NCI-H1417 treated with DMSO at 0.1 percent for 48 hours (cell line): ENCODE measurements at places on chromosomes 12 and 14.

GRCh38 chr12:93762912-93763553 lies 85.9 kb downstream of the CRADD start:
- DNase-seq, result no peak

DNA sequence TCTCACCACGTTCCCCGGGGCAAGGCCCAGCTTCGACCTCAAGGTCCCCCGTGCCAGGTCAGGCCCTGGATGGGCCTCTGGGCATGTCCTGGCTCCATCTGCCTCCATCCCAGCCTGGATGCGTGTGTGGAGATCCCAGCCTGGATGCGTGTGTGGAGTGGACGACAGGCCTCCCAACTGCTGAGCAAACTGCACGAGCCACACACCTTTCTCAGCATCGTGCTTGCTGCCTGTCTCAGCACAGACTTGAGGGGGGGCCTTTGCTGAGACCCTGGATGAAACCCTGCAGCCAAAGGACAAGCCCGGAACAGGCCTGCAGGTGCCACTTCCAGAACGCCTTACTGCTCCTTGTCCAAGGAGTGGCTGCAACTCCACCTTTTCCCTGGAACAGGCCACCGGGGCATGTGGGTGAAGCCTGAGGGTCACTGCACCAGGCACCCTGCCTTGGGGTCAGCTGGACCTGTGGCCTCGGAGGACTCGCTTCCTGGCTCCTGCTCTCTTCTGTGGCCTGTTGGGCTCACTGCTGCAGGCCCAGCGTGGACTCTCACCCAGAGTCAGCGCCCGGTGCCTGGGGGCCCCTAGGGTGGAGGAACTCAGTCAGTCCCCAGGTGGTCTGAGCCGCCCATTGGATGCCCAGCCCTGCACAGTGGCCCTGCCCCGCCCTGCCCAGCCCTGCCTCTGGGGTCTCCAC lies 176.0 kb downstream of the KIF26A start:
- no peak for DNase-seq

DNA sequence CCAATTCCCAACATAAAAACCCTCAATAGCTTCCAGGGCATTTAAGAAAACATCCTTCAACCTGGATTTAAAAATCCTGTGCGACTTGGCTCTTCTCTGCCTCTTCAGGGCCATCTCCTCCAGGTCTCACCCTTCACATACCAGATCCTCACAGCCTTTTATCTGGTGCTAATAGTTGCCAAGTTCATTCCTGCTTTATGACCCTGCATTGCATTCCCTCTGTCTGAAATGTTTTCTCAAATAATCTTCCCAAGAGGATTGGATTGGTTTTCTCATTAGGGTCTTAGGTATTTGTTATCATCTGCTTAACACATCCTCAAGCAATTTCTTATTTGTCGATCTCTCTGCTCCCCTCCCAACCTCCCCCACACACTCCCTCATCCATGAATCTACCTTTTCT lies 832.0 kb downstream of the GALC start:
- no peak for DNase-seq

DNA sequence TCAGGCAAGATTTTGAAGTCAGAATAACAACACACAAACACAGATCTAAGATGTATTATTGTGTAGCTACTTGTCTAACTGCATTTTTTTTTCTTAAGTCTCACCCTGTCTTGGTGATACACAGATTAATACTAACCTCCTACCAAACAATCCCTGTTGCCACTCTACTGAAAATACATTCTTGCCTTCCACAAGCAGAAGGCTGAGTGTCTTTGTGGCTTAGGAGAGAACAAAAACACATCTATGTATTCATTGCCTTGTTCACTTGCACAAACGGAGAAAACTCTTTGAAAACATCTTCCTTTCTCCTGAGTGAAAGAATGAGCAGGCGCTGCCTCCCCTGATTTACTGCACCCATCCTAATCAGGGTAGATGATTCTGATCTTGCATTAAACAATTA lies 642.2 kb downstream of the DIO2 start:
- no peak for DNase-seq

DNA sequence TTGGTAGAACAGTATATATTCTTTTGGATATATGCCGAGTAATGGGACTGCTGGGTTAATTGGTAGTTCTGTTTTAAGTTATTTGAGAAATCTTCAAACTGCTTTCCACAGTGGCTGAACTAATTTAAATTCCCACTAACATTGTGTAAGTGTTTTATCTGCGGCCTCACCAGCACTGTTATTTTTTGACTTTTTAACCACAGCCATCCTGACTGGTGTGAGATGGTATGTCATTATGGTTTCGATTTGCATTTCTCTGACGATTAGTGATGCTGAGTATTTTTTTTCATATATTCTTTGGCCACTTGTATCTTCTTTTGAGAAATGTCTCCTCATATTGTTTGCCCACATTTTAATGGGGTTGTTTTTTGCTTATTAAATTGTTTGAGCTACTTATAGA lies 357.4 kb downstream of the C12orf50 start:
- DNase-seq, result no peak

GRCh38 chr14:35395283-35395682 lies 9.3 kb downstream of the NFKBIA start:
- no peak for DNase-seq

- no peak for DNase-seq
Measured at GRCh38 chr12:131896811-131897270, 2.4 kb downstream of the ULK1 start.

- no peak for DNase-seq
Measured at GRCh38 chr14:88346048-88346639, 23.1 kb upstream of the KCNK10 start.

DNA sequence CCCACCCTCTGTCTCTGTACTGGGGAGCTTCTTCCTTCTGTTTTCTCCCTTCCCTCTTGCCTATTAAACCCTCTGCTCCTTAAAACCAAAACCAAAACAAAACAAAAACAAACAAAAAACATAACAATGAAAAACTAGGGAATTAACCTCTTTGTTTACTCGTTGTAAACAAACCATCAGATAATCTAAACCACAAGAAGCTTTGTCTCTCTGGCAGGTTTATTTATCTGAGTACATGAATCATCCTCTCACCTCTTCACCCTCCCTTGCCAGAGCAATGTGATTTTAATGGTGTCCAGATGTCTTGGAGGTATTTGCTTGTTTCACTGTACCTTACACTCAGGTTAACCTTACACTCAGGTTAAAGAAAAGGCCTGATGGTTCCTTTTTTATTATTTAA lies 66.1 kb downstream of the DYRK2 start:
- no peak for DNase-seq

GRCh38 chr12:12646483-12647072 lies 34.9 kb downstream of the CREBL2 start:
- no peak for DNase-seq

DNA sequence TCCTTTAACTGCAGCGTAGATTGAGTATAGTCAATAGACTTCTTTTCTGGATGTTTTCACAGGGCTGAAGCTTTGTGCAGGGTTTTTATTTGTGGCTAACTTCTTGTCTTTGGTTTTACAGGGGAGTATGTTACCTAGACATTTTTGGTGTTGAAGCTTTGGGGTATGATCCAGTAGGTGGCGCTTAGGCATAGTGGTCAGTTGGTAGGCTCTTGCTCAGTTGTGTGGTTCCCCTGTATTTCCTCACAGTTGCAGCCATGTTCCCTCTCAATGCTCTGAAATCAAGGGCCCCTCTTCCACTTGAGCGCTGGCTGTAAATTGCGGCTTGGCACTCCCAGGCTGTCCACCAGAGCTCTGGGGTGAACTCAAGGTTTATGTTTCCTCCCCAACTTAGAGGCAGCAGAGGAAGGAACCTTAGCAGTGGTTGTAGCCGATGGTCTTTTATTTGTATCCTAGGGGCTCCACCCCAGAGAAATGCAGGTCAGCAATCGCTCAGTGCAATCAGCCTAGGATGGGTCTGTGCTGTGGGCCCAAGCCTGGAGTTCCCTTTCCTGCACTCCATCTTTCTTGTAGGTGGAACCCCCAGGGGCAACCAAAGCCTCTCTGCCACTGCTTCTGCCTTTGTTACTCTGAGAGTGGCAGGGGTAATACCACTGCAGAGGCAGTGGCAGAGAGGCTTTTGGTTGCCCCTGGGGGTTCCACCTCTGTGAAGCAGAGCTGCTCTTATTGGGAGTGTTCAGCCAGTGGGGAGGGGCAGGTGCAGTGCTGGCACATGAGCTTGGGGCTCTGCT lies 55.1 kb downstream of the CMAS start:
- DNase-seq, result no peak

GRCh38 chr12:32901553-32901952 lies 5.0 kb upstream of the PKP2 start:
- no peak for DNase-seq

GRCh38 chr14:95699412-95699811 lies 13.2 kb downstream of the TCL1B start:
- no peak for DNase-seq

GRCh38 chr12:85076688-85077430 lies 40.7 kb downstream of the LRRIQ1 start:
- peak; percentile 81 for DNase-seq

- DNase-seq, result no peak
Measured at GRCh38 chr14:68571114-68571591, 221.7 kb downstream of the ZFP36L1 start.

DNA sequence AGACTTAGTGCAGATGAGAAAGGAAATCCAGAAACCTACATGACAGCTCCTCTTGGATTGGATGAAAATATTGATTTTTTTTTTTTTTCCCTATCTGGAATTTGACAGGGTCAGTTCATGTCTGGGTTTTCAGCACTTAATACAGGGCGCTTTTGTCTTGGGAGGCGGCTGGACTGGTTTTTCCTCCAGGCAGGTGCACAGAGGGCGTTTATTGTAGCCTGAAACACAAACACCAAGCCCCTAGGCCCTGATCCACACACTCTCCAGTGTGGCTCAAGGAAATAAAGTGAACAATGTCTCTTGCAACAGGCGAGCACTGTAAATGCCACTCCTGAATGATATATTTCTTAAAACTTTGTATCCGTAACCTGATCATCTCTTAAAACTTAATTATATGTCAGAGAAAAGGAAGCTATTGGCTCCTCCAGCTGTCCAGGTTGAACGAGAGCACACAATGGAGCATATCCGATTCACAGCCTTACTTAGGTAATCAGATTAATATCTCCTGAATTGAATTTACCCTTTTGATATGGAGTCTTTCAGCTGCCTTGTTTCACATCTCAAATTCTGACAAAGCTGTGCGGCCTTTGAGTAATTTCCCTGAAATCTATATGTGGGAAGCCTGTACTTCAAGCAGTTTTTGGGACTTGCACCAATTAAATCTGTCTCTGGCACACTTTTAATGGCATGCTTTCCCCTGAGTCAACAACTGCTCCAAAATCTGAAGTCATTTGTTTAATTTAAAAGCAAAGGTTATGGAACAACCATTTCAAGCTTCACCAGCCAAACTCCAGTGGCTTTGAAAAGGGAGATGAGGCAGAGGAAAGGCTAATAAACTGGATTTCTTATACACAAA lies 485.7 kb downstream of the ZFP36L1 start:
- peak; percentile 84 for DNase-seq
